Fibroblast of lung (primary cell): ENCODE measurements at places on chromosomes 5 and 9.

- DNase-seq, result no peak
These were observed 27.8 kb upstream of the DENND1A start for GRCh38 chr9:123957731-123958130.

DNA sequence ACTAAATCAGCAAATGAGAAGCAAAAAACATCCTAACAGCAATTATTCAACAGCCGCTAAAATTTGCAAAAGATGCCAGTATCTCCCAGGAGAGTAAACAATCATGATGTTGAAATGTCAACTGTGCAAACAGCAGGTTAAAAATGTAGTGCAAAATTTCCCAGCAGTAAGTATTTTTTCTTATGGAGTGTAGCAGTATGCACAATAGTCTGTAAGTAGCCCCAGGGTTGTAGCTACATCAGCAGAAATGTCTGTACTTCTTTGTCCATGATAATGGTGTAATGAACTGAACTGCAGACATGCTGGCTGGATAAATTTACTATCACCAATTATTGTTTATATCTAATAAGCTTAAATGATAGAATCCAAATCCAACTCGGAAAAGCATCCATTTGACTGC lies 31.4 kb downstream of the GRIN3A start:
- DNase-seq, result no peak

DNA sequence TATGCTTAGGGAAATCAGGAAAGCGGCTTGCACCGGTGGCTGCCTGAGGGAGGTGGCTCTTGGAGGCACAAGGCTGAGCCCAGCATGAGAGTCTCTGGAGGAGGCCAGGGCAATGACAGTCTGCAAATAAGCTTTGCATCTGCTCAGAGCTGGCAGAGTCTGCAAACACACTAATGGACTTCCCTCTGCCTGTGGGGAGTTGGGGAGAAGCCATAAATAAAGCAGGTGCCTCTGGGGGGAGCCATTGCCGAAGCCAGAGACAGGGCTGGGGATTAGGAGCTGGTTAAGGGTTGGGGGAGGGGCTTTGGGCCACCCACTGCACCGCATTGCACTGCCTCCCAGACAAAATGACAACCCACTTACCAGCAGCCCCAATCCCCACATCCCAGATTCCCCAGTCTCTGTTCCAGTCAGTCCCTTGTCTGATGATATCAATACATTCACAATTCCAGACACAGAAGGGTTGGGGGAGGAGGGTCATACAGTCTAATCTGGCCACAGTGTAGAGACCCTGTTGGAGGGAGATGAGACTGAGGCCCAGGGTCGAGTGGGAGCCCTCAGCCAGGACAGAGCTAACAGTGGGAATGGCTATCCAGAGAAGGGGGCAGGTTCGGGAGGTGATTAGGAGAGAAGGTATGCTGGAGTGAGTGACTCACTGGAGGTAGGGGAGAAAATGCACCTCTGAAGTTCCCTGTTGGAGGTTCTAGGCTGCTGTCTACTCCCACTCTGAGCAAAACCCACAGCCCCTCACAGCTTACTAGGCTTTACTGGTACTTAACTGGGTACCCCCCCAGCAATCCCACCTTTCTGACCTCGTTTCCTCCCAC lies 53.7 kb downstream of the PAX5 start:
- no peak for DNase-seq

GRCh38 chr9:113886026-113886369 lies 9.9 kb downstream of the ZNF618 start:
- peak; percentile 43 for DNase-seq

DNA sequence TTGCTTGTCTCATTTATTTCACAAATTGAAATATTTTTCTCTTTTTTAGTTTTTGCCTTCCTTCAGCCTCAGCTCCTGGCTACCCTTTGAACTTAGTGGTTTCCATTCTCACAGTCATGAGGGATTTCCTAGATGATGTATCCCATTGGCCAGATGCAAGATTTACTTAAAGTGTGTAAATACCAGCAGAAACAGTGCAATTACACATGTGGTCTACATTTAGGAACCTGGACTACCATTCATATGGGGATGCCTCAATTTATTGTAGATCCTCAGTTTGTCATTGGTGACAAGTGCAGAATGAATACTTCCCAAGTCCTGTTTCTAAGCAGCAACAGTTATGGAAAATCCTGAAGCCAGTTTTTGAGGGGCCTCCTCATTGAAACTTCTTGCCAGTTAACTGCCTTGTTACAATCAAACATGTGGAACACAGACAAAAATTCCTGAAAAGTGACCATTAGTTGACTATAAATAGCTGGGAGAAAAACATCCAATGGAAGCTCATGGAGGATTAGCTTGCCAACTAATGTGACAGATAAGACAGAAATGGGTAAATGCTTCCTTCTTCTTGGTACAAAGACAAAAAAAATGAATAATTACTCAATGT lies 113.6 kb upstream of the FER start:
- DNase-seq, result no peak

GRCh38 chr5:142640316-142641005 lies 45.4 kb downstream of the FGF1 start:
- no peak for DNase-seq

DNA sequence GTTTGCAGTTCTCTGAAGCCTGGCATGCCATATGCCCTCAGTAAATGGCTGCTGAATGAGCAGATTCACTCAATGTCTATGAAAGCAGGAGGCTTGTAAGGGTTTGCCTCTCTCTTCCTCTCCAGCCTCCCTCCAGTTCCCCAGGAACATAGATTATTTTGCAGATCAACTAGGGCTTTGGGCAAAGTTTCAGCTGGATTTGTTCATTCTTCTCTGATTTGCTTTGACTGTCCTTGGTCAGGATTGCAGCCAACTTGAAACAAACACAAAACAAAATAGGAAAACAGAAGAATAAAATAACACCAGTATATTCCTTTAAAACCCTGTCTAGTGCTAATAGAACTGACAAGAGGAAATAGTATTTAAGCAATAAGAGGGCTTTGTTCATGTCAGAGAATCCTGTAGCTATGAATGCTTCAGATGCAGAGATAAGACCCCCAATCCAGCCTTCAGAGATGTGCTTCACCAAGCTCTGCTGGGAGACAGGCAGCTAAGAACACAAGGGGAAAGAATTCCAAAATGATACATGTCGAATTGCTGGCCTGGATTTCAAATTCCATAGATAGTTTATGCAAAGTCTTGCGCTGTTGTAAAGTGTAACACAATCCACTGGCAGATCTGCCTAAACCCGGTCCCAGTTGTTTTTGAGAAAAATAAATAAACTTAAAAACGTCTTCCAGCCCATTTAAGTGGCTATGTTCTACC lies 174.3 kb downstream of the PAPPA start:
- peak; percentile 36 for DNase-seq

DNA sequence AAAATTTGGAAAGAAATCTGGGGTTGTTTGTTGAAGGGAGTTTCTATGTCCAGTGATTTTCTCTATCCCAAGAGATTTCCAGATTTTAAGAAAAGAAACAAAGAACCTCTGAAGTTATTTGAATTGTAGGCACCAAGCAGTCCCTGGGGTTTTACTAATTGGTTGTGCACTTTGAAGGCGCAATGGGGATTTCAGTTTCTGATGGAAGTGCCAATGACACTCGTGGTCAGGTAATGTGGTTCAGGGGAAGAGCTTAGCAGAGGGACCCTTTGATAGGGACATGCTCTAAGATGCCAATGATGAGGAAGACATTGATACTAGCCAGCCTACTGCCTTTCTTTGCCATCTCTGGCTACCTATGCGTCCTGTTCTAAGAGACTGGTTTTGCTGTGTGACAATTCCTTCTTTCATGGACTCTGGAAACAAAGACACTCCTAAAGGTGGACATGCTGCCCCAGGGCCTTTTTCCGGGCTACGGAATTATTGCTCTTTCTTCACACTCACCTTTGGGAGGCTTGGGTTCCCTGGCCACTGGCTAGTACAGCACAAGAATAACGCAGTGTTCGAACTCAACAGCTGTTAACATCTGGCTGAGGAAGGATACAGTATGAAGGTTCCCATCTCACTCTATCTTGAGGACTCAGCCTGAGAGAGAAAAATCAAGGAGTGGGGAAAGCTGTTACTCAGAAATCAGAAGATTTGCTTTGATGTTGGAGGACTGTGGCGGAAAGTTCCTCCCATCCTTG lies 6.9 kb upstream of the TRAF1 start:
- DNase-seq, result no peak

- DNase-seq, result peak; percentile 84
These were observed 40.2 kb upstream of the ROPN1L start for GRCh38 chr5:10401498-10401897.

DNA sequence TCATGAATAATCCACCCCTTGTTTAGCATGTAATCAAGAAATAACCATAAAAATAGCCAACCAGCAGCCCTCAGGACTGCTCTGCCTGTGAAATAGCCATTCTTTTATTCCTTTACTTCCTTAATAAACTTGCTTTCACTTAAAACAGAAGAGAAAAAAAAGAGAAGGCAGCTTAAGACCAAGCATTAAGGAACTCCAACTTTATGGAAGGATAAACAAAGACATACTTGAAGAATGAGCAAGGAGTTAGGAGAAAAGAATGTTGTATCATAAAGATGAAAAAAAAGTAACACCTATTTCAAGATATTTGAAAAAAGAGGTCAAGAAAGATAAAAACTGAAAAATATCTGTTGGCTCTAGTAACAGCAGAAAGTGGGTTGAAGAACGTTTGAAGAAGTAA lies 107.6 kb downstream of the RNF180 start:
- DNase-seq, result peak; percentile 13

- DNase-seq, result no peak
These were observed 349.9 kb downstream of the EFNA5 start for GRCh38 chr5:107320846-107321245.

- DNase-seq, result no peak
These were observed 43.9 kb downstream of the SH3RF2 start for GRCh38 chr5:145980259-145980658.

GRCh38 chr5:169764018-169764378 lies 126.9 kb downstream of the DOCK2 start:
- no peak for DNase-seq

GRCh38 chr9:112783551-112783954 lies 33.0 kb downstream of the SNX30 start:
- DNase-seq, result no peak

- DNase-seq, result no peak
These were observed 91.2 kb downstream of the MTRR start for GRCh38 chr5:7960142-7960541.

DNA sequence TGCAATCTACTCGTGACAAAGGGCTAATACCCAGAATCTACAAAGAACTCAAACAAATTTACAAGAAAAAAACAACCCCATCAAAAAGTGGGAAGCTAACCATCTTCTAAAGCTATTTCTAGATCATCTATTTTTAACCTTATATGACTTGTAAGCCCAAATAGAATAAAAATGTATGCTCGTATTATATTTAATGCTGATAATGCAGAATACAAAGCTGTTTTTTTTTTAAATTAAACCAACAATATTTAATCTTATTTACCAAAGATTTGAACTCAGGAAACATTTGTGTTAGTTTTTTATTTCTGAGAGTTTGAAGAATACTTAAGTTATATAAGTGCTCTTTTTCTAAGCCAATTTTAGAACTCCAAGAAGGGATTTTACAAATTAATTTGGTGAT lies 652.1 kb downstream of the LRRC70 start:
- no peak for DNase-seq

DNA sequence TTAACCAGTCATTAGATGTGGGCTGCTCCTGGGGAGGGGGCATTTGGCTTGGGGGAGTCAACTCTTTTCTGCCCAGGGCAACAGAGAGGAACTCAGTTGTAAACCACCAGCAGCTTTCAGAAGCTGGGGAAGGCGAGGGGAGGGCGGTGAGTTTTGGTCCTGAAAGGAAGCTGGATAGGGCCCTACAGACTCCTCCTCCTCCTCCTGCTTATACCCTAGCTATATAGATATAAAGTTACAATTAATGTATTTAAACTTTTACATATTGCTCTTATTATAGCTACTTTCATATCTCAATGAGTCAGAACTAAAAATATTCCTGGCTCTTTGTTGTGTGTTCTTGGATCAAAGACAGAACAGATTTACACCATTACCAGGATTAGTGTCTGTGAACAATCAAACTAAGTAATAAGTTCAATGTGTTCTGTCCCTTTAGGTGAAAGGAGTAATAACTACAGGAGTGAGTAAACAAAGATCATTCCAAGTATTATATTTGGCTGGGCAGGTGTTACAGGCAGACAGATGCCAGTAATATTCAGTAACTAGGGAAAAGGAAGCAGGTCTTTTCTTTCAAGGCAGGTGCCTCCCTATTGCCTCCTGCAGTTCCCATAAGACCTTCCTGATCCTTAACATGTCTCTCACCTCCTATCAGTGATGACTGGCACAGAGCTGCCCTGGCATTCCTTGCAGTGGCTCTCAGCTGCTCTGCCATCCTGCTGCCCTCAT lies 20.5 kb upstream of the VPS13A start:
- no peak for DNase-seq

GRCh38 chr9:123434619-123435240 lies 78.7 kb downstream of the CRB2 start:
- DNase-seq, result no peak

- no peak for DNase-seq
These were observed 48.0 kb downstream of the ELL2 start for GRCh38 chr5:95913663-95914062.

- DNase-seq, result no peak
These were observed 343.2 kb downstream of the ACTL7B start for GRCh38 chr9:108512426-108513173.

DNA sequence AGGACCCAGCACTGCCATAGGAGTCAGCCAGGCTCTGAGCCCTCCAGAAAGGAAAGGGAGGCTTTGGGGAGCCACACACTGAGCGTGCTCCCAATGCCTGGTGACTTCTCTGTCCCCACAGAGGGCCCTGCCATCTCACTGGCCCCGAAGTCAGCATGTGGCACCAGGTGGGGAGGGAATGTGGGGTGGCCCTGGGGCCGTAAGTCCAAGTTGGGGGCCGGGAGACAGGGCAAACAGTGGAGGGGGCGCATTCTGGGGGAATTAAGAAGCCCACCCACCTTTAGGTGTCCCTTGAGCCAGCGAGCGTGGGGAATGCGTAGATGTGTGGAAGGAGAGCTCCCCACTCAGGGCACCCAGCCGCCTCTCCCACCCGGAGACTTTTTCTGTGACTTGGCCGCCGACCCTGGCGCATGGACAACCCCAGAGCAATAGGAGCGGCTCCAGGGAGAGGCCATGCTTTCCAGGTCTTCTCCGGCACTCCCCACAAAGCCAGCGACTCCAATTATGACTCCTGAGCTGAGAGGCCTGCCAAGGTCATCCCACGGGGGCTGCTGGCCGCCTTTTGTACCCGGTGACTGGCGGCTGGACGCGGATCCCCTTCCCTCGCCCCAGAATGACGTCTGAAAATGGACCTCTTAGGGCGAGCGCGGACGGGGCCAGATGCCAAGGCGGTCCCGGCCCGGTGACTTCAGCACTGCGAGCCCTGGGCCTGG lies 9.8 kb downstream of the IRX1 start:
- DNase-seq, result peak; percentile 16

DNA sequence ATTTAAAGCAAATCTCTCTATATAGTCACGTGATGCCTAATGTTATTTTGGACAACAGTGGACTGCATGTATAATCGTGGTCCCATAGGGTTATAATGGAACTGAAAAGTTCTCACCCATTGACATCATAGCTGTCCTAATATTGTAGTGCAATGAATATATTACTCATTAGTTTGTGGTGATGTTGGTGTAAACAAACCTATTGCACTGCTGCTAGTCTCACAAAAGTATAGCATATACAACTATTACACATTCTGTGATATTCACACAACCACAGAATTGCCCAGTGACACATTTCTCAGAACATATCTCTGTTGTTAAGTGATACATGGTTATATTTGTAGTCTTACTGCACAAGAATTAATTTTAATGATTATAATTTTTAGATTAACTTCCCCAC lies 37.7 kb downstream of the IPO11 start:
- peak; percentile 40 for DNase-seq
